DMS 273 treated with DMSO at 0.1 percent for 48 hours (cell line): ENCODE measurements at places on chromosomes 6 and 20.

DNA sequence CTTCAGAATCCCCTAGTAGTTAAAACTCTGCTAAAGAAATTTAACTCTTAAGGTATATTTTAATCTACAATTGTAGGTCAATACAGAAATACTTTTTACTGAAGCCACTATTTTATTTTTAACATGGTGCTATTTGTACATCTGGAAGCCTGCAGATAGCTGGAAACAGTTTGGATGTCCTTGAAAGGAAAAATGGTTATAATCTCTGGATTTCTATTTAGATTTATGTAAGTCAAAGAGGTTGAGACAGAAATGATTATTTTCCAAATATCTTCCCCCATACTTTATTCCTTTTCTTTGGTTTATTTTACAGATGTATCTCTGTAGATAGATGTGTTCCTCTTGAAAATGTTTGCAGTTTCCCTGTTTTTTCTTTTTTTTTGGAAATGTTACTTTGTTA lies 1002.2 kb downstream of the KIF16B start:
- no peak for DNase-seq

GRCh38 chr20:62682912-62683517 lies 25.6 kb upstream of the NTSR1 start:
- no peak for DNase-seq

DNA sequence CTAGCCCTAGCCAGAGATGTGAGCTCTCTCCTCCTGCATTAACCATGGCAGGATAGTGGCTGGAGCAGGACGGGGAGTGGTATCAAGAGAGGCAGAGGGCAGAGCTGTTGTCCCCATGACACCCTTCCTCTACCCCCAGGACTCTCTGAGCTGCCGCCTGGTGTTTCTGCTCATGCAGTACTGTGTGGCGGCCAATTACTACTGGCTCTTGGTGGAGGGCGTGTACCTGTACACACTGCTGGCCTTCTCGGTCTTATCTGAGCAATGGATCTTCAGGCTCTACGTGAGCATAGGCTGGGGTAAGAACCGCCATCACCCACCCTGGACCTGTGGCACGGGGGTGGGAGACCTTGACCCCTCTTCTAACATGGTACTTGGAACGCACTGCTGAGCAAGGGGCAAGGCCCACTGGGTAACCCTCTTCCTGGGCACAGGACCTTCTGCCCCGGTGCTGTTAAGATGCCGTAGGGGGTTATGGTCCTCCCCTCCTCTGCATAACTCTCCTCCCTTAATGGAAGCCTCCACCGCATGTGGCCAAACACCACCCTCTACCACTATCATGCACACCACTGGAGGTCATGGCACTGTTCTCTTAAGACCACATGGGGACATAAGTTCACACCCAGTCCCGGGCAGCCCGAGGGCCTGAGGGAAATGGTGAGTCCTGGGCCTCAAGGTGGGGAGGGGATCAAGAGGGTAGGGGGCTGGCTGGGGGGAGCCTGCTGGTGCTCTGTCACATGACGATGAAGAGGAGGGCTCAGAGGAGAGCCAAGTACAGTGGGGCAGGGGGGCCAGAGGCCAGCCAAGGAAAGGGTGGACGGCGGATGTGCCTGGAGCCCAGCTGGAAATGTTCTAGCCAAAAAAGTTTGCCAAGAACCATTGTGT lies 25.1 kb downstream of the GLP1R start:
- no peak for DNase-seq

DNA sequence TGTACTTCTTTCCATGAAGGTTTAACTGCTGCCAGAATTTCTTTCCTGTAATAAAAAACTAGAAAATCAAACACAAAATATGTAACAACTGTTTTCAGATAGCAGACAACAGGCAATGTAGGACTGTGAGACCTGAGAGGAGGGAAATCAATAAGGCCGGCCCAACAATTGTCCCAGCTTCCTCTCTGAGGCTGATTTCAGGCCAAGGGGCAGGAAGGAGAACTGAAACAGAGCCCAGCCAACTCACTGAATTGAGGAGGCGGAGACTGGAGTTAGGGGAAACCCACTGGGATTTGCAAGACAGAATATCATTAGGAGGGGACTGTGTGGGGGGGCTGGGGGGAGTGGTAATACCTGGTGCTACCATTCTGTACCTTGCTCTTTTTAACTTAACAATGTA lies 42.2 kb downstream of the FLRT3 start:
- no peak for DNase-seq

DNA sequence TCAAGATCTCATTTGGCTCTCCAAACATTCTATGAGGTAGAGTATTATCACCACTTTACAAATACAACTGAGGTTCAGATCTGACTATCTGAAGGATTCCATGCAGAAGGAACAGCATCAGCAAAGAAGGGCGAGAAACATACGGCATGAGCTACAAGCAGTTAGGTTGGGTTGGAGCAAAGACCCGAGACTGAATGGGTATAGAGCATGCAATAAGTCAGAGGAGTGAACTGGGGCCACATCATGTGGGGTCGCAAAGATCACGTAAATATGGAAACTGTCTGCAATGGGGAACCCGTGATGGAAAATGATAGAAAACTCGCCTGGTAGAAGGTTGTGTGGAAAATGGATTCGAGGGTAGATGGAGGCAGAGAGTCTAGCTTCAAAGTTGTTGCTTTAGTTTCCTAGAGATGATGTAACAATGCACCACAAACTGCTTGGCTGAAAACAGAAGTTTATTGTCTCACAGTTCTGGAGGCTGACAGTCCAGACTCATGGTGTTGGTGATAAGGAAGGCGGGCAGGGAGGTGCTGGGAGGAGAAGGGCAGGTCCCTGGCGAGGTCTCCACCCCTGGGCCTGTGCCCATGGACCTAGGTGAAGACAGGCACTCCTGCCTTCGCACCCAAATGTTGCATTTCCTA lies 44.3 kb upstream of the BCLAF1 start:
- DNase-seq = no peak
